LoVo (cell line): ENCODE measurements at places on chromosomes 3 and 15.

- DNase-seq = no peak
These were observed 25.5 kb downstream of the CHRD start for GRCh38 chr3:184405075-184406030.

- no peak for DNase-seq
These were observed 3.7 kb upstream of the GNAI2 start for GRCh38 chr3:50232303-50232702.

- no peak for DNase-seq
These were observed 48.7 kb upstream of the BHLHE40 start for GRCh38 chr3:4930501-4930900.

DNA sequence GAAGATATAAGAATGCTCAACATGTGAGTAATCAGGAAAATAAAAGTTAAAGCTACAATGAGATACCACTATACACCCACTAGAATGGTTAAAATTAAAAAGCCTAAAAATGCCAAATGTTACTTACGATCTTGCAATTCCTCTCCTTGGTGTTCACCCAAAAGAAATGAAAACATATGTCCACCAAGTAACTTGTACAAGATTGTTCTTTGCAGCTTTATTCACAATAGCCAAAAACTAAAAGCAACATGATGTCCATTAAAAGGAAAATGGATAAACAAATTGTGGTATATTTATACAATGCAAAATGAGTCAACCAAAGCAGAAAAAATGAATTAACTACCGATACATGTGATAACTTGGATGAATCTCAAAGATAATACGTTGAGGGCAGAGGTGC is 301.6 kb upstream of the THBS1 start:
- no peak for DNase-seq

DNA sequence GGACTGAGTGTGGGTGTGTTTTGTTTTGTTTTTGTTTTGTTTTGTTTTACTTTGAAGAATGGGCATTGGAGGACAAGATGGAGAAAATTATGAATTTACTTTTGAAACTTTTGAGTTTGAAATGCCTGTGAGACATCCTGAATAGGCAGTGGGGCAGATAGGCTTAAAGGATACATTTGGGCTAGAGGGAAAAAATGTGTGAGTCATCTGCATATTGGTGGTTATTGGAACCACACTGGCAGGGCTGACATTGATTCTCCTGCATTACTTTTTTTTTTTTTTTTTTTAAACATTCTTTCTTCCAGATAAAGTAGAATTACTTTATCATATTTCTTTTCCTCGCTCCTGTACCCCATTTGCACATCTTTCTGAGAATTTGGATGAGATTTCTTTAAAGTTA is 56.1 kb downstream of the CALML4 start:
- DNase-seq = no peak

- no peak for DNase-seq
These were observed 69.3 kb downstream of the MYH15 start for GRCh38 chr3:108441071-108441507.

DNA sequence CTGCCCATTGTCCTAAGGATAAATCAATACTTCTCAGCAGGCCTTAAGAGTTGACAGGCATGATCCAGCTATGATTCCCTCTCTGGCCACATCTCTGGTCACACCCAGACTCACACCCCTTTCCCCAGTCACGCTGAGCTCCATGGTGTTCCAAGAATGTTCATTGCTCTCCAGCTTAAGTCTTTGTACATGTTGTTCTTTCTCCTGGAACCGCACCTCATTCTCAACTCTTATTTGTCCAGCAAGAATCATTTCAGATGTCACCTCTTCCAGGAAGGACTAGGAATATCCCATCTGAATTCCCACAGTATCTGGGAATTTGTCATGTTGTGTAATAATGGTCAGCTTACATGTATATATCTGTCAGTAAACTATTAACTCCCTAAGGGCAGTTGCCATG is 118.3 kb upstream of the GALNT15 start:
- no peak for DNase-seq
